RWPE2 (cell line): ENCODE measurements at places on chromosomes 11 and 22.

DNA sequence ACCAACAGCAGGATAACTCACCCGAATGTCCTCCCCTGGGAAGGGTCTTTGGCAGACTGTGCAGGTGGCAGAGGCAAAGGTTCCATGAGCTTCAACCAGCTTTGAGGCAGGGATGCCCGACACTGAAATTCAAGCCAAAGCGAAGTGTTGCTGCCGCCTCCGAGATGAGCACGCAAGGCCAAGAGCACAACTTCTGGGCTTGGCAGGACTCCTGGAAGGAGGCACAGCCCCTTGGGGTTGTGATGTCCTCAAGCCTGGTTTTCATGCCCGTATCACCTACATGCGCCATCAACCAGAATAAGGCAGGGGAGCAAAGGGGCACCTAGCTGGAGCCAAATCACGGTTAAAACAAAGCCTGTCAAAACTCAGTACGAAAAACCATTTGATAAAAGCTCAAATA is 5.7 kb downstream of the SIRT3 start:
- no peak for DNase-seq

GRCh38 chr11:6523253-6523652 is 26.2 kb downstream of the DNHD1 start:
- DNase-seq: no peak

DNA sequence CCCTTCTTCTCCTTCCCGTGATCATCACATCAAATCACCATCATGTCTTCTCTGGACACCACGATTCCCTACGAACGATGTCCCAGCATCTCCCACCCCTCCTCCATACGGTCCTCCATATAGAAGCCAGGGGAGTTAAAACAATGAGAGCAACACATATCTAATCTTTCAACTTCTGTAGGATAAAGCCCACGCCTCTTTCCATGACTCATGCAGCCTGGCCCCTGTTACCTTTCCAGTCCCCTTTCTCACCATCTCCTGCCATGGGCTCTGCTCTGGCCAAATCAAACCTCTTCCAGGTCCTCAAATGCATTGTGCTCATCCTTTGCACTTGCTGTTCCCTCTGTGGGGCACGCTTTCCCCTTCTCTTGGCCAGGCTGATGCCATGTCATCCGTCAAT is 23.6 kb downstream of the RPS6KA4 start:
- no peak for DNase-seq

DNA sequence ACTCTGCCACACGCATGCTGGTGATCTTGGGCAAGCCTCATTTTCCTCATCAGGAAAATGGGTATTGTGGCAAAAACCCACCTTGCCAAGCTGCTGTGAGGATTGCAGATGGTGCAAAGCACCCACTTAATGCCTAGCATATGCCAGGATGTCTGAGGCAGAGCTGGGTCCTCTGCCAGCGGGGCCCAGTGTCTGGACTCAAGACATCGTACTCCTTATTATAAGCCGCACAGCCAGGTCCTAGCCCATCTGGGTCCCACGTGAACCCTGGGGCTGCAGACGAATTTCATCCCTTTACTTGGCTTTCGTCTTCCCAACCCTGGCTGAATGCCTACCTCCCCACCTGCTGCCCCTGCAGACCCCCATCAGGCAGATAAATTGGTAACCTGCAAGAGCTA is 34.5 kb upstream of the ALX4 start:
- no peak for DNase-seq

DNA sequence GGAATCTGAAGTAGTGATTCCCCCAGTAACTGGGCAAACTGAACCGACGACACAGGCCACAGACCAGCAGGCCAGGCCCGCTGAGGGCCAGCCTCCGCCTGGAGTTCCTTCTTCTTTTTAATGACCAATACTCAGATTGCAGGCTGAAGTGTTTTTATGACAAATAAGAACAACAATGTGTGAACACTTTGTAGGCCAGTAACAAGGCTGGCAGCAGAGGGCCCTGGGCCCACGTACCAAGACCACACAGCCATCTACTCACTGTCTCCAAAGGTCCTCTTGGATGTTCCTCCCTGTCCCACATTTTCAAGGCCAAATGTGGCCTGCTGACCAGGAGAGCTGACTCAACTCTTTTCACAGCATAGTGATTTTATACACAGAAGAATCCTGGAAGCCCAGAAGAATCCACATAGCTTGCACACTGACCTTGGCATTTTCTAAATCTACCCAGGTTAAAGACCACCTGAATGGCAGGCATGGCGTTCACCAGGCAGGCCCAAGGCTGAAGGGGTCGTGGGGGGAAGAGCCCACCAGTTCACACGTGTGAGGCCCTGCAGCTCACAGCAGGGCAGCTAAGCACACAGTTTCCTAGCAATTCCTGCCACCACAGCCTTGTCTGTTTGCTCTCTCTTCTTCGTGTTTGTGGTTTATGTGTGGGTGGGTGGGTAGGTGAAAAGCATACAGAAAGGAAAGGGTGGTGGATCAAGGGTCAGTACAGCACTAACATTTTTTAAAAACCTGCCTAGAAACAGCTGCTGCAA is 13.3 kb downstream of the SMCO4 start:
- DNase-seq: no peak

DNA sequence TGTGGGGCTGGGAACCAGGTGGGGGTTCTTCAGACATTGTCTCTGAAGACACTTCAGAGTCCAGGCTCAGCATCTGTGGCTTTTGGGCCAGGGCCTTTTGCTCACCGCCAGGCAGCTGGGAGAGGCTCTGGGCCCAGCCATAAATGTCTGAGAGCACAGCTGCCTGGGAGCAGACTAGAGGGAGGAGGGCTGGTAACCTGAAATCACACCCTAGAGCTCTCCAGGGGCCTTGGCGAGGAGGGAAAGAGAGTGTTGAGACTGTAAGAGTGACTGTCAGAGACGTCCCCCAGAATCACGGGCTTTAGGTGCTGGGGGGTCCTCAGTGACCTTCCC is 4.1 kb downstream of the TRABD start:
- DNase-seq: no peak
